ENCODE measurements at places on chromosomes 13 and 19.

GRCh38 chr13:39684531-39685137 lies 29.2 kb downstream of the COG6 start:
- no peak for DNase-seq

- DNase-seq, result no peak
Measured at GRCh38 chr13:73722120-73722519, 412.1 kb downstream of the KLF12 start.

DNA sequence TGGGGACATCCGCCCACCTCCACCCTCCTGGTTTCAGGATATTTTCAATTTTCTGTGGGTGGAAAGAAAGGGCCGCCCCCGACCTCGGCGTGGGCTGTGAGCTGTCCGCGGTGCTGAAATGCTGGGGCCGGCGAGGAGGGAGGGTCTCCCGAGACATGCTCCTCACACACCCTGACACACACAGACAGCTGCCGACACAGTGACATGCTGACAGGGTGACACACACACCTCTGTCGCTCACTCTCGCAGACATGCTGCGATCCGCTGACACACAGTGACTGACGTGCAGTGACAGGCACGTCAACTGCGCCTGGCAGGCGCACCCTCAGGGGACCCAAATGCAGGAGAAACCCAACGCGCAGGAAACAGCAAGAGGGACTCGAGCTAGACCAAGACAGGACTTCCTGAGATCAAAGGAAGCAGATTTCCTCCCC lies 25.1 kb upstream of the MEIS3 start:
- DNase-seq, result peak; percentile 74

DNA sequence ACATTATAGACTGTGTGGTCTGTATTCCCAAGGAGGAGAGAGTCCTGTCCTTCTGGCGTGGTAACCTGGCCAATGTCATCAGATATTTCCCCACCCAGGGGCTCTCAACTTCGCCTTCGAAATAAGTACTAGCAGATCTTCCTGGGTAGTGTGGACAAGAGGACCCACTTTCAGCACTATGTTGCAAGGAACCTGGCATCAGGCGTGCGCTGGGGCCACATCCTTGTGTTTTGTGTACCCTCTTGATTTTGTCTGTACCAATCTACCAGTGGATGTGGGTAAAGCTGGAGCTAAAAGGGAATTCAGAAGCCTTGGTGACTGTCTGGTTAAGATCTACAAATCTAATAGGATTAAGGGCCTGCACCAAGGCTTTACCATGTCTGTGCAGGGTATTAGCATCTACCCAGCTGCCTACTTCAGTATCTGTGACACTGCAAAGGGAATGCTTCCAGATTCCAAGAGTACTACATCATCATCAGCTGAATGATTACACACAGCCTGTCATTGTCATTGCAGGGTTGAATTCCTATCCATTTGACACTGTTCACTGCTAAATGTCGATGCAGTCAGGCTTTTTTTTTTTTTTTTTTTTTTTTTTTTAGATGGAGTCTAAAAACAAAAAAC lies 148.0 kb downstream of the PRR20E start:
- DNase-seq, result no peak

DNA sequence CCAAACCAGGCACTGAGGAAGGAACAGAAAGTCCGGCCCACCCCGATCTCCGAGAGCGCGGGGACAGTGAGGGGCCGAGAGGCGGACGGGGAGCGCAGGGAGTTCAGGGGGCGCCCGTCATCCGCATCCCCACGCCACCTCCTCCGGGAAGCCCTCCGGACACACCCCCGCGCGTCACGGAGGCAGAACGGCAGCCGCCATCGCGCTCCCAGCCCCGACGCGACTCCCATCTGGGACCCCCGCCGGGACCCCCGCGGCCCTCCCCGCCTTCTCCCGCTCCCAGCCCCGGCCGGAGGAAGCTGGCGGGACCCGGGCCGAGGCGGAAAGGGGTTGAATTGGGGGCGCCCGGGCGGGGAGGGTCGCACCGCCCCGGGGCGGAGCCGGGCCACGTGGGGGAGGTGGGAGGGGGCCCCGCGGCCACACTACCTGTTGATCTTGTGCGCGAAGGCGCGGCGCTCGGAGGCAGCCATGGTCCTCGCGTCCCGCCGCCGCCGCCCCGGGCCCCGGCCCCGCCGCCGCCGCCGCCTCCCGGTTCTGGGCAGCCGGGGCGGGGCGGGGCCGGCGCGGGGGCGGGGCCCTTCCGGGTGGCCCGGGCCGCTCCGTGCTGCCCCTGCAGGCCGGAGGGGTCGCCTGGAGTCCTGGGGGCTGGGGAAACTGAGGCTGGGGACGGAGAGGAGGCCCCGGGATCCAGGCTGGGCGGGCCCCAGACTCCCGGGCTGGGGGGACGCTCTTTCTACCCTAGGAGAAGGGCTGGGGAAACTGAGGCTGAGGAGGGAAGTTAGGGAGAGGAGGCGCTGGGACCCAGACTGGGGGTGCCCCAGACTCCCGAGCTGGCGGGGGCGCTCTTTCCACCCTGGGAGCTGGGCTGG lies at the start of gene DOCK6:
TSS of gene DOCK6 (minus strand) at position 554 of the 869 bp plus-strand sequence. CDS start at position 470, 84 bp downstream.
- no peak for DNase-seq

DNA sequence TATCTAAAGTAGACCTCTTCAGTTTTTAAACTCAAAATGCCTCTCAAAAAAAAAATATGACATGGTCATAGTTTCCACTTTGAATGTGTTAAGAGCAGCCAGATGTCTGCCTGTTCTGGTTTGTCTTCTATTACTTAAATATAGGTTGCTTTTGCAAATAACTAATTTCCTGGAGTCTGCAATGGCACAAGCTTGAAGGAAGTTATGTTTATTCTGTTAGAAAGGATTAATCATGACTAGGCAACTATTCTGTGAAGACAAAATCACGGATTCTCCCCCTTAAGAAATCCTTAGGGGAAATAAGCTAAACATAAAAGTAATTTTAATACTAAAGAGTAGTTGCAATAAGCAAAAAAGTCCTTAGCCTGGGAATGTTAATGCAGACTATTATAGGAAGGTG lies 26.3 kb downstream of the SKA3 start:
- no peak for DNase-seq

- DNase-seq, result no peak
Measured at GRCh38 chr19:30145467-30145866, 203.4 kb downstream of the URI1 start.

DNA sequence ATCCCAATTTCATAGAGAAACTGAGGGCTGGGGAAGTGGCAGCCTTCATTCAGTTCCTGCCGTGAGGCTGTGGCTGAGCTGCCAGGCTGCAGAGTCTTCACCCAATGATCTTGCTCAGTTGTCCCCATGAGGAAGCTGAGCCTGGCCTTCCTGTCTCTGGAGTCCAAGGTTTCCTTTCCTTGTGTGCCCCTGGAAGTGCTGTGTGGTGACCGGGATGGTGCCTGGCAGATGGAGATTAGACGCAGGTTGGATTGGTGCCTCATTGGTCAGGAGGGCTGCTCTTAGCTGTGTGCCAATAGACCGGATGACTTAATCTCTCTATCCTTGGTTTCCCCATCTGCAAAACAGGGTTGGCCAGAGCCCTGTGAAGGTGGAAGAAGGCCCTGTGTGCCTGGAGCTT lies 24.6 kb downstream of the DNM2 start:
- no peak for DNase-seq

- no peak for DNase-seq
Measured at GRCh38 chr13:30423891-30424290, 1.6 kb downstream of the UBE2L5 start.

DNA sequence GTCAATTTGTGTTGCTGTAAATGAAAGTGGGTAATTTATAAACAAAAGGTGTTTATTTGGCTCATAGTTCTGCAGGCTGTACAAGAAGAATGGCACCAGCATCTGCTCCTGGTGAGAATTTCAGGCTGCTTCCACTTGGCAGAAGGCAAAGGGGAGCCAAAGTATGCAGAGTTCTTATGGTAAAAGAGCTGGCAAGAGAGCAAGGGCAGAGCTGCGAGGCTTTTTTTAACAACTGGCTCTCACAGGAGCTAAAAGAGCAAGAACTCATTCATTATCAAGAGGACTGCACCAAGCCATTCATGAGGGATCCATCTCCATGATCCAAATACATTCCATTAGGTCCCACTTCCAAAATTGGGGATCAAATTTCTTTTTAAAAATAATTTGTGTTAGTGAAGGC lies 1712.7 kb downstream of the SLITRK5 start:
- DNase-seq, result no peak

DNA sequence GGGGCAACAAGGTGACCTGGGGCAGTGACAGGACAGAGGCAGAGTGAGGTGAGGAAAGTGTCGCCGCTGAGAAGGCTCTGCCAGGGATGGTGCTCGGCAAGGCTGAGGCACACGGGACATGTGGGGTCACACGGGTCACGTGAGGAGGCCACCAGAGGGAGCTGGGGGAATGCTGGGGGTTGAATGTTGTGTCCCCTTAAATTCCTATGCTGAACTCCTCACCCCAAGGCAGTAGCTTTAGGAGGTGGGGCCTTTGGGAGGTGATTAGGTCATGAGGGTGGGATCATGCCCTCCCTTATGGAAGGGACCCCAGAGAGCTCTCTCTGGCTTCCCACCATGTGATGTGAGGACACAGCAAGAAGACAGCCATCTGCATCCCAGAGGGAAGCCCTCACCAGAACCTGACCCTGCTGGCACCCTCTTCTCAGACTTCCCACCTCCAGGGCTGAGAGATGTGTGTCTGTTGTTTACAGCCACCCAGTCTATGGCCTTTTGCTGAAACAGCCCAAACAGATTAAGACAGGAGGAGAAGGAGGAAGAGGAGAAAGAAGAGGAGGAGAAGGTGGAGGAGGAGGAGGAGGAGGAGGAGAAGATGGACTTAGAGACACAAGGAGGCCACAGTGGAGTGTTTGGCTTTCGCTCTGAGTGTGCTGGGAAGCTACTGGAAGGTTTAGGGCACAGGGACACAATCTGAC lies 35.4 kb downstream of the RFX2 start:
- DNase-seq, result no peak

- DNase-seq, result no peak
Measured at GRCh38 chr13:19618977-19619376, 14.5 kb upstream of the MPHOSPH8 start.

DNA sequence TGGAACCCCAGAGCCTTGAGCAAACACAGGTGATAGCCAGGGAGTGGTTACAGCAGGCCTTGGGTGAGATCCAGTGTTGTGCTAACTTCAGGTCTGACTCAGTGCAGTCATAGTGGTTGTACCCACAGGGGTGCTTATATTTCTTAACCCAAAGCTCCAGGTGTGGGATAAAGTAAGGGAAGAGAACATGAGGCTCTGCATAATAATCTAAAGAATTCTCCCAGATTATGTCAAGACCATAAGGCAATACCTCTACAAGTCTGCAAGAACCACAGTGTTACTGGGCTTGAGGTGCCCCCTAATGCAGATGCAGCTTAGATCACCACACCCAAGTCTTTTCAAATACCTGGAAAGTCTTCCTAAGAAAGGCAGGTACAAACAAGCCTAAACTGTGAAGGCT lies 485.4 kb downstream of the RFC3 start:
- DNase-seq, result no peak

DNA sequence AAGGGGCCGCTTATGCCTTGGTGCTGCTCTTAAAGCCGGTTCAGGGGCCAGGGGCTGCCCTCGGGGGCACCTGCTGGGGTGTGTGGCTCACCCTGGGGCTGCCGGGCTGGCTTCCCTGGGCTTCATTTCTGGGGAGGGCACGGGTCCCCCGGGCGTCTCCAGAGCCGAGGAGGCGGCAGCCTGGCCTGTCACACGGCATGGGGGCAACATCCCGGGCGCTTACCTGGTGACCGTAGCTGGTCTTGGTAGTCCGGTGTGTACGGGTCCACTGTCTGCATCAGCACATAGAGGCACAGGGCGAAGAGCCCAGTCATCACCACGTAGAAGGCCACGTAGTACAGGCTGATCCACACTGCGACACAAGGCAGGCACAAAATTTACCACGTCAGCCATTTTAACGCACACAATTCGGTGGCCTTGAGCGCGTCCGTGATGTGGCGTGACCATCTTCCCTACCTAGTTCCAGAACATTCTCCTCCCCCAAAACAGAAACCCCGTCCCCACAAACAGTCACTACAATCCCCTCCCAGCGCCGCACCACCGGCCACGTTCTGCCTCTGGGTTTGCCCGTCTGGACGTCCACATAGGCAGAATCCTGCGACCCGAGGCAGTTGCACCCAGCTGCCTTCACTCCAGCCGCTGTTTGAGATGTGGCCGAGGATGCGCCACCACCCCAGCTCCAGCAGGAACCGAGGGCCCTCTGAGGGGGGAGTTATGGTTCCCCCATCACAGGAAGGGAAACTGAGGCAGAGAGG lies 3.2 kb downstream of the ATP4B start:
- DNase-seq, result peak; percentile 13

DNA sequence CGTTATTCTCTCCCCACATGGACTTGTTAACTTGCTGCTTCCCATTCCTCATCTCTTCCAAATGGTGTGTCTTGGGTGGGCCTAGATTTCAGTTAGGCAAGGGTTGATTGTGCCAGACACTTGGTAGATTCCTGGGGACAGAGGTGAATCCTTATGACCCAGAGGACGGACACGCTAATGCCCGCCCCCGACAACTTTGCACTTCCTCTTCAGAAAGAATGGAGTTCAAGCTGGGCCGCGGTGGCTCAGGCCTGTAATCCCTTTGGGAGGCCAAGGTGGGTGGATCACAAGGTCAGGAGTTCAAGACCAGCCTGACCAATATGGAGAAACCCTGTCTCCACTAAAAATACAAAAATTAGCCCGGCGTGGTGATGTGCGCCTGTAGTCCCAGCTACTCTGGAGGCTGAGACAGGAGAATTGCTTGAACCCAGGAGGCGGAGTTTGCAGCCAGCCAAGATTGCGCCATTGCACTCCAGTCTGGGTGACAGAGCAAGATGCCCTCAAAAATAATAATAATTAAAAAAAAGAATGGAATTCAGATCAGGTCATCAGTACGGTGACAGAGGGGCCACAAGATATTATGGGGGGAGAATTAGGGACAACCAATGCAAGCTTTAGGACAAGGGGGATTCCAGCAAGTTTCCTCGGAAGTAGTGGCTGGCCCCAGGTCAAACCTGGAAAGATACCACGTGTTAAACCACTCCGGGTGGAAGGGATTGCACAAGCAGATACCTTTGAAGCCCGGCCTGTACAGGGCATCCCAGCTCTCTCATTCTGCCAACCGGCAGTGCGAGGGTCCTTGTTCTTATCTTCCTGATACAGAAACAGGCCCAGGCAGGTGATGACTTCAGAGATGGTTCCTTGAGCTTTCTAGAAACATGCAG lies 2.7 kb downstream of the MYO9B start:
- DNase-seq, result no peak

GRCh38 chr13:109795011-109795410 lies 8.6 kb upstream of the IRS2 start:
- no peak for DNase-seq

DNA sequence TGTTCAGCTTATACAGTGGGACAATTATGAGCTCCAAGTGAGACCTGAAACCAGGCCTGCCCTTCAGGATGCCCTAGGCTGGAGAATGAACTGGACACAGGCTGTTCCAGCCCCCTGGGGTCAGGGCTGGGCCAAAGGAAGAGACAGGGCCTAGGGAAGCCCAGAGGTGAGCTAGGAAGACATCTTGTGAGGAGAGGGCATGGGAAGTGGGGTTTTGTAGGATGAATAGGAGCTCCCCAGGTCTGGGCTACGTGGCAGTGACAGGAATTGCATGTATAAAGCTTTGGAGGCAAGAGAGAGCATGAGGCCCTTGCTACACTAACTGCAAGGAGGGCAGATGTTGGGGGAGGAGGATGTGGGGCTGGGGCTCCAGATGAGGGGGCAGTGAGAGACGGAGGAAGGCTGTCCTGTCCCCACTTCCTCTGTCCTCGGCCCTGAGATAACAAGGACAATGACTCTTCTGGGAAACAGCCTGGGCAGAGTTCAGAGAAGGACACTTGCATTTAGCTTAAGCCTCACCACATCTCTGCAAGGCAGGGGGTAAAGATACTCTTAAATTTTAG lies 1.5 kb upstream of the TBXA2R start:
- no peak for DNase-seq

All from mesothelial cell of epicardium (in vitro differentiated cells).